Stimulated activated effector memory CD8-positive, alpha-beta T cell treated with anti-CD3 and anti-CD28 coated beads, Interleukin-12 subunit alpha, Interleukin-12 subunit beta, amount 100 ng/mL, for 72 hours (primary cell): ENCODE measurements at places on chromosomes 2 and 18.

DNA sequence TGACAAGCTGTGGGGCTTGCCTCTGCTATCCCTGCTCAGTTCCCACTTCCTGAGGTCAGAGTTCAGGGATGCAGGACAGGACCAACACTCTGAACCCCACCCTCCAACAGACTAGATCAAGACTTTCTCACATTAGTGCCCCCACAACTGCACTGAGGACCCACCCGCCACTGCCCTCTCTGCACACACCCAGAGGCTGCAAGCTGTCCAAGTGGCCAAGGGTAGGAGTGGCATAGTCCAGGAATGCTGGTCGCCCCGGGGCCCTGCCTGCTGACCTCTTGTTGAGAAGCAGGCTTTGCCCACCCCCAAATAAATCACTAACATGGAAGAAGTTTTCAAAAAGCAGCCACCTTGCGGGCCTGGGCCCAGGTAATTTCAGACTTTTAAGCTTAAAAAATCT lies 5.5 kb upstream of the KIF1A start:
- no peak for DNase-seq

DNA sequence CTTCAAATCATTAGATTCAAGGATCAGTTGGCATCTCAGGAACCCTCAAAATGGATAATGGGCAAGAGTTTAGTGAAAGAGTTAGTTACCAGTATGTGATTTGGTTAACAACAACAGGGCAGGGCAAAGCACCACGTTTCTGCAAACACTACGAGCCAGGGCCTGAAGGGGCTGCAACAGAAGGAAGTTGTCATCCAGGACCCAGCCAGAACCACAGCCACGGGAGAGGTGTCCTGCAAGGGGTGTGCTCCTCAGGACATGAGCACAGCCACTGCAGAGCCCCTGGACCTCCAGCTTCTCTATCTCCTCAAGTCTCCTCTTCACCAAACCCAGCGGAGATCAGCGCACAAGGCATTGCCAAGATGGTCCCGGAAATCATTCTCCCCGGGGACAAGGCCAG lies 173.3 kb upstream of the PIEZO2 start:
- no peak for DNase-seq

GRCh38 chr2:23475473-23475872 lies 90.5 kb downstream of the KLHL29 start:
- DNase-seq: no peak

DNA sequence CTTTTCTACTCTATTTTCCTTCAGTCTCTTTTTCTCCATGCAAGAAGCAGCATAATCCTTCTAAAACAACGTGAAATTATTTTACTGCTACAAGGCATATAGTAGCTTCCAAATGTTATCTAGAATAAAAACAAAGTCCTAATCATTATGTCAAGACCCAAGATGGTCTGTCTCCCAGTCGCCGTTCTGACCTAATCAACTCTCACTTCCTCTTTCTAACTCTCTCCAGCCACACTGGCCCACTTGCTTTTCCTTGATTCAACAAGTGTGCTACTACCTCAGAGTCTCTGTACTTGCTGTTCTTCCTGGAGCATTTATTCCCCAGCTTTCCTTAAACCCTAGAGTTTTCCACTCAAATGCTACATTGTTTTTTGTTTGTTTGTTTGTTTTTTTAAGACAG lies 1491.2 kb downstream of the LRP1B start:
- no peak for DNase-seq

DNA sequence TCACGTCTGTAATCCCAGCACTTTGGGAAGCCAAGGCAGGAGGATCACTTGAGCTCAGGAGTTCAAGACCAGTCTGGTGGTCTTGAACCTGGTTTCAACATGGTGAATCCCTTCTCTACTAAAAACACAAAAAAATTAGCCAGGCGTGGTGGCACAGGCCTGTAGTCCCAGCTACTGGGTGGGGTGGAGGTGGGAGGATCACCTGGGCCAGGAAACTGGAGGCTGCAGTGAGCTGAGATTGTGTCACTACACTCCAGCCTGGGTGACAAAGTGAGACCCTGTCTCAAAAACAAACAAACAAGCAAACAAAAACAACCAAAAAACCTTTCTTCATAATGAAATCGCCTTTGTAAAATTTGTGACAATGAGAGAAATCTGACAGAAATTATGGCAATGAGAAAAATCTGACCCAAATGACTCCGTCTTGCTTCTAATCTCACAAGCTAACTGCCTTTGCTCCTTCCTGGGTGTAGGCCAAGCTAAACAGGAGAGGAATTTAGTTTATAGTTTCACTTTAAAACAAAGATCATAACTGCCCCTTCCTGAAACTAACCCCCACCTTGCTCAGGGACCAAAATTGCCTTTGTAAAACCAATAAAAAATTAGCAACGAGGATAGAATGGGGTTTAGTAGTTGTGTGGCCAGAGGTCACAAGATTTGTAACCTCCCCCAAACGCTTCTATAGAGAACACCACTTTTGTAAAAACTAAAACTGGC lies 60.7 kb upstream of the KIF5C start:
- no peak for DNase-seq

DNA sequence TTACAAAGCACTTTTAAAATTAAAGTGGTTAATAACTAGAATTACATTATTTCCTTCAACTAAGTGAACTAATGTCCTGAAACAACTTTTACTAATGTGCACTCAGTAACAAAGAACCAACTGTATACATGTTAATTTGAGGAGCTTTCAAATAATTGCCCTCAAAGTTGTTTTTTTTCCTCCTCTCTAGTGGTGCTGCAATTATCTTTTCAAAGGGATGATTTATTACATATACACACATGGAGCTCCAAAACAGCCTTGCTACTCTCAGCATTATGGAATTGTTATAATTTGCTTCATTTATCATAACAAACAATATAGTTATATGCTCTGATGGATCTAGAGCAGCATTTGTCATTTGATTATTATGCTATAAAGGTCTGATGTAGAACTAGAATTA lies 246.3 kb upstream of the RASGRP3 start:
- DNase-seq: no peak

GRCh38 chr2:36562973-36563532 lies 34.9 kb downstream of the FEZ2 start:
- no peak for DNase-seq
